ENCODE measurements at places on chromosomes 2 and 18. TPM values are rescaled to one million over a fixed set of nuclear protein-coding genes. Genes with fewer than 3 reads are reported as not detected.

The KIF5C gene
- 1.6 TPM for total RNA-seq

The MATN3 gene
- not detected for total RNA-seq

The RESP18 gene
- total RNA-seq, result not detected

The COL4A3 gene
- 8.0 TPM for total RNA-seq

The UGT1A4 gene
- not detected for total RNA-seq

The PCGF1 gene
- total RNA-seq, result 19.0 TPM

The SERPINB10 gene
- total RNA-seq, result 0.47 TPM

The ABCG8 gene
- not detected for total RNA-seq

The IL37 gene
- not detected for total RNA-seq

The NR4A2 gene
- total RNA-seq, result 8.9 TPM

The CYS1 gene
- 5.9 TPM for total RNA-seq

The TANC1 gene
- total RNA-seq, result 51.8 TPM

The TOGARAM2 gene
- total RNA-seq, result 6.6 TPM

The HOXD13 gene
- not detected for total RNA-seq

The ACTR3 gene
- total RNA-seq, result 68.5 TPM

The LCT gene
- not detected for total RNA-seq

The UGT1A7 gene
- total RNA-seq, result not detected

The ST8SIA3 gene
- total RNA-seq, result not detected

The GCG gene
- total RNA-seq, result not detected

The TXNDC2 gene
- total RNA-seq, result not detected
